CD8-positive, alpha-beta memory T cell (primary cell): ENCODE measurements at places on chromosomes 5 and 9. TPM values are rescaled to one million over a fixed set of nuclear protein-coding genes. Genes with fewer than 3 reads are reported as not detected.

DNA sequence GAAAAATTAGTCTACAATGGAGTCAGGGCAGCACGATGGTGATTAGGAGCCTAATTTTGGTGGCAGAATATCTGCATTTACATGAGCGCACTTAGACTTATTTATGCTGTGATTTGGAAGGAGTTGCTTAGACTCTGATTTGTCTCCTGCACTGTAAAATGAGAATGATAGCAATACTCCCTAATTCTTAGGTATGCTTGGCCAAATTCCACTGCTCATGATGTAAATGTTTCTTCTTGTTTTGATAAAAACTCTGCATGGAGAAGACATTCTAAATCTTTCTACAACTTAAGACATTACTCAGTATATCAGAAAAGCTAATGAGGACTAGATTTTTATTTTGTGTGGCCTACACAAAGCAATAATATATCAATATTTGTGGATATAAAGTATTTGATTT lies 205.4 kb downstream of the CDH18 start:
- no peaks in the 10 kb centered on the region for H3K4me1 ChIP-seq
- H3K27ac ChIP-seq, result no peak overlapping the region
- H3K27me3 ChIP-seq, result no peaks in the 10 kb centered on the region
- no peaks in the 10 kb centered on the region for H3K36me3 ChIP-seq
- no peak overlapping the region for H3K4me3 ChIP-seq
- no peak for DNase-seq

The SHC3 gene
- not detected for total RNA-seq

- no peak for DNase-seq
- no peak overlapping the region for H3K27ac ChIP-seq
- no peak overlapping the region for H3K4me3 ChIP-seq
- no peaks in the 10 kb centered on the region for H3K36me3 ChIP-seq
- H3K4me1 ChIP-seq, result no peaks in the 10 kb centered on the region
- no peaks in the 10 kb centered on the region for H3K27me3 ChIP-seq
These were observed 35.3 kb upstream of the SMIM32 start for GRCh38 chr5:136228136-136228757.

DNA sequence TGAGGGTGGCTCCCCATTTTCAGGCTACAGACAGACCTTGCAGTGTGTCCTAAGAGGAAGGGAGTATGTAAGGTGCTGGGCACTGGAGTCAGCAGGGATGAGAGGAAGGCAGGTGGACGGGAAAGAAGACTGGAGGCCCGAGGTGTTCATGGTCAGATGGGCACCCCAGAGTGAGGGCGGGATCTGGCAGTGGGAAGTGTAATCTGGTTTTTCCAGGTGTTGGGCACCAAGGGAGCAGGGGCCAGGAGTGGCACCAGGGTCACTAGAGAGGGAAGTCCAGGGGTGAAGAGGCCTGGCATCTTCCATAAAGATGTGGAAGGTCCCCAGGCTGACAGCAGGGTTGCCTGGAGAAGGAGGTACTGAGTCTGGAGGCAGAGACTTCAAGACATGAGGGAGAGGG lies 29.7 kb downstream of the PITX1 start:
- no peaks in the 10 kb centered on the region for H3K27me3 ChIP-seq
- no peaks in the 10 kb centered on the region for H3K4me1 ChIP-seq
- H3K36me3 ChIP-seq, result no peaks in the 10 kb centered on the region
- DNase-seq, result no peak
- H3K4me3 ChIP-seq, result no peak overlapping the region

- H3K27me3 ChIP-seq, result no peaks in the 10 kb centered on the region
- H3K36me3 ChIP-seq, result no peaks in the 10 kb centered on the region
- no peak for DNase-seq
- H3K4me1 ChIP-seq, result no peaks in the 10 kb centered on the region
- H3K27ac ChIP-seq, result no peak overlapping the region
- no peak overlapping the region for H3K4me3 ChIP-seq
These were observed 48.1 kb upstream of the RIOK2 start for GRCh38 chr5:97231025-97231636.

DNA sequence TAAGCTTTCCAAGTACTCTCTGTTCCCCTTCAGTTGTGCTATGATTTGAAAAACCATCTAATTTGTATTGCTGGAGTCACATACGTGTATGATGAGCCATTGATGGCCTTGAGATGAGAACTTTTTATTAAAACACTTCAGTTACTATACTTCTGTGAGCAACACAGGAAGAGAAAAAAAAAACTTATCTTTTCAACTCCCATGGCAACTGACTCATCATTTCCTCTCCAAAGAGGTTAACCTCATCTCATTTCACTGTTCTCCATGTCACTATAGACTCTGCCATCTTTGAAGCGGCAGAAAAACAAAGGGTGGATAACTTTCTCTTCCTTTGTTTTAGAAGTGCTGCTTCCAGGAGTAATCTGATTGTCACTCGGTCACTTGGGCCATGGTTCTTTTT lies 104.3 kb upstream of the PCSK1 start:
- H3K4me1 ChIP-seq, result peaks cover 25% of the 10 kb centered on the region
- H3K4me3 ChIP-seq, result peak overlapping the region; percentile 26
- H3K27ac ChIP-seq, result peak overlapping the region; percentile 2

DNA sequence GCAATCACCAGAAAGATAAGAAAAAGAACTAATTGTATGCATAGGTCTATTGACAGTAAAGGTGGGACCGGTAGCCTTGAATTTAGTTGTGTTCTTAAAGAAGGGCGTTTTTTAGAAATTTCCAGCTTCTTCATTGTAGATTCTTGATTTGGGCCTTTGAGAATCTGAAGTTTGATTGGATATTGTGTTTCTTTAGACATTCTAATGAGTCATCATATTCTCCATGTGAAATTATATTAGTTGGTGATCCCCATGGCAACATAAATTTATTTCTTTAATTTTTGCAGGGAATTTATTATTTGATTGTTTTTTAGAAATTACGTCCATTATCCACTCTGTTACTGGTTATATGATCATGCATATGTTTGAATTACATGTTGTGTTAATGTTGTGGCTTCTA lies 63.6 kb downstream of the MAN2A1 start:
- peaks cover 8% of the 10 kb centered on the region for H3K36me3 ChIP-seq
- no peak overlapping the region for H3K27ac ChIP-seq
- H3K27me3 ChIP-seq, result no peaks in the 10 kb centered on the region
- DNase-seq, result no peak
- H3K4me1 ChIP-seq, result peaks cover 3% of the 10 kb centered on the region

DNA sequence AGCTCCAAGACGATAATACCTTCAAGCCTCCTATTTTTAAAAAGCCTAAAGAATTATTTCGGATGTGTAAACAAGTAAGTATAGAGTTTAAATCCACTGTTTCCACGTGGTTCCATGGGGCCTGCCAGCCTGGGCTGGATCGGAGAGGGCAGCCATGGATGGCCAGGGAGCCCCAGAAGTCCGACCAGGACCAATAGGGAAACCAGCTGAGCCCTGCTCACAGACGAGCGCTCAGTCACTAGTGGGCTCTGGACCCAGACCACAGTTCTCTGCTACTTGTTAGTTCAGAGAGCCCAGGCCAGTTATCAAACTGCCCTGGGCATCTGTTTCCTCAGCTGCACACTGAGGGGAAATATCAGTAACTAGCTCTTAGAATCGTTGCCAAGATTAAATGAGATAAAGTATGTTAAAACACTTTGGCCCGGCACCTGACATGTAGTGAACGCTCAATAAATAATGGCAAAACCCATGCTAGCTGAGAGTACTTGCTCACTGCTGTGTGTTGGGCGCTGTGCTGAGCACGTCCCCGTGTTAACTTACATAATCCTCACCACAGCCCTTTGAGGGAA lies 124.8 kb downstream of the RGS3 start:
- H3K27me3 ChIP-seq, result no peaks in the 10 kb centered on the region
- H3K4me3 ChIP-seq, result no peak overlapping the region
- H3K36me3 ChIP-seq, result peaks cover 9% of the 10 kb centered on the region
- no peak for DNase-seq
- peaks cover 4% of the 10 kb centered on the region for H3K4me1 ChIP-seq

DNA sequence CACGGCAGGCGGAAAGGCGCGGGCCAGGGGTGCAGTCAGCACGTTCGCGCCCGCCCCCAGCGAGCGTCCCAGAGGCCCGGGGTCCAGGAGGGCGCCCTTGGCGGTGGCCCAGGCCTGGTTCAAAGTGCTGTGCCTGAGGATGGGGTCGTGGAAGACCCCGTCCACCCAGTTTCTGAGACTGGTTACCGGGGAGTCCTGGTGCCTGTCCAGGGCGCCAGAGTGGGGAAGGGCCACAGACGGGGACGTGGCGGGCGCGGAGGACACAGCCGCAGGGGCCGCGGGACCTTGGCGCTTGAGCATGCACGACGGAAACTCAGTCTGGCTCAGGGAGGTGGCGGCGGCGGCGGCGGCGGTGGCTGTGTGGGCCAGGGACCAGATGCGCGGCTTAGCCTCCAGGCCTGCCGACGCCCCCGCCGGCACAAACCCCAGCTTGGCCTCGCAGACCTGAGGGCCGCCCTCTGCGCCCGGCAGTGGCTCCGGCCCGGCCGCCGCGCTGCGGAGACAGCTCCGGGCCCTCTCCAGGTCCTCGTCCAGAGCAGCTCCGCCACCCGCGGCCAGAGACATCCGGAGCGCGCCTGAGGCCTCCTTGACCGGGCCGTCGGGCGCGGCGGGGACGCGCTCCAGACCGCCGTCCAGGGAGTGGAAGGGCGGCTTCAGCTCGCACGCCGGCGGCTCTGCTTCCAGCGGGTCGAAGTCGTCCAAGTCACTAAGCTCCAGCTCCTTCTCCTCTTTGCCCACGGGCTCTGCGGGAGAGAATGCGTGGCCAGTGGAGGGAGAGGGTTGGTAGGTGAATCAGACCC lies 4.5 kb downstream of the IRX4 start:
- H3K27me3 ChIP-seq, result peaks cover 10% of the 10 kb centered on the region
- no peaks in the 10 kb centered on the region for H3K36me3 ChIP-seq
- H3K4me3 ChIP-seq, result no peak overlapping the region
- no peak overlapping the region for H3K27ac ChIP-seq
- no peaks in the 10 kb centered on the region for H3K4me1 ChIP-seq

DNA sequence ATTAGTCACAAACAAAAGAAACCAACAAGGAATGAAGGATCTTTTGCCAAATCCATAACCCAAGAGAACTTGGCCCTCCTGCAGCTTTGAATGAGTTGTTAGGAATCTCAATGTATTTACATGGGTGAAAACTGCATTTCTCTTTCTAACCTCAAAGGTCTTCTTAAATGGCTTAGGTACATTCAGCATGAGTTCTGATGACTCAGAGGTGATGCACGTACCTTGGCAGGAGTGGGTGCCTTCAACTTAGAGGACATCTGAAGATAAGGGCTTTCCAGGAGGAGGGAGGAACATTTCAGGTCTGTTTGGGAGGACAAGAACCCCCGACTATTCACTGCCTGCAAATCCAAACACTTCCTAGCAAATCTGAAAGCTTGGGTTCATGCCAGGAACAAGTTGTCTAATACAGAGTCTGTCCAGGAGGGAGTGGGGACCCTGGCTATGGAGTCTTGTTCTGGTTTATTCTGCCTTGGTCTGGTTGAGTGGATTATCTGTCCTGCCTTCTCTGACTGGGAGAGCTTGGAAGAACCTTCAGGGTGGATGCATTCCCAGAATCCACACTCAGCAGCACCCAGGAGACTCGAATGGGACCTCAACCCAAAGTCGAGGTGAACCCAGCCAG lies 65.7 kb downstream of the IRX2 start:
- H3K27ac ChIP-seq, result no peak overlapping the region

DNA sequence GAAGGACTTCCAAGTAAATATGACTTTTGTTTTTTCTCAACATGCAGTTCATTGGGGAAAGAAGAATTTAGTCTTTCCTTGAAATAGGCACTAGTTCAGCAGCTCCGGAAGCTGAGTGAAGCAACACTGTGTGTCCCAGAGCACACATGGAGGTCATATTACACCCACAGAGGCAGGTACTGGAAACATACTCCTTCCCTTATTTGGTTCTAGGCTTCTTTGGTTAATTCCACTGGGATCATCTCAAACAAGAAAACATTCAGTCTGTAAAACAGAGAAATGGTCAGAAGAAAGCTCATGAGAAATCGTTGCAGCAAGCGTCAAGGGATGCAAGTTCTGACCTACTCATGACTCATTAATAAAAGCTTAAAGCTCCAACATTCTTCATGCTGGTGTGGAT lies 175.1 kb upstream of the PCSK5 start:
- H3K4me3 ChIP-seq, result no peak overlapping the region
- no peaks in the 10 kb centered on the region for H3K36me3 ChIP-seq
- no peak for DNase-seq

- no peaks in the 10 kb centered on the region for H3K27me3 ChIP-seq
- H3K4me1 ChIP-seq, result peaks cover 4% of the 10 kb centered on the region
- H3K36me3 ChIP-seq, result no peaks in the 10 kb centered on the region
- H3K4me3 ChIP-seq, result no peak overlapping the region
- DNase-seq, result no peak
These were observed 75.3 kb upstream of the BARHL1 start for GRCh38 chr9:132506977-132507669.

The FOXD4L6 gene
- total RNA-seq, result not detected

GRCh38 chr9:25677301-25678146 lies 720 bp downstream of the TUSC1 start:
- no peaks in the 10 kb centered on the region for H3K27me3 ChIP-seq
- H3K4me1 ChIP-seq, result no peaks in the 10 kb centered on the region
- H3K36me3 ChIP-seq, result no peaks in the 10 kb centered on the region

GRCh38 chr9:116223926-116224325 lies 70.3 kb downstream of the PAPPA start:
- H3K4me3 ChIP-seq, result no peak overlapping the region
- no peaks in the 10 kb centered on the region for H3K27me3 ChIP-seq
- H3K27ac ChIP-seq, result no peak overlapping the region

DNA sequence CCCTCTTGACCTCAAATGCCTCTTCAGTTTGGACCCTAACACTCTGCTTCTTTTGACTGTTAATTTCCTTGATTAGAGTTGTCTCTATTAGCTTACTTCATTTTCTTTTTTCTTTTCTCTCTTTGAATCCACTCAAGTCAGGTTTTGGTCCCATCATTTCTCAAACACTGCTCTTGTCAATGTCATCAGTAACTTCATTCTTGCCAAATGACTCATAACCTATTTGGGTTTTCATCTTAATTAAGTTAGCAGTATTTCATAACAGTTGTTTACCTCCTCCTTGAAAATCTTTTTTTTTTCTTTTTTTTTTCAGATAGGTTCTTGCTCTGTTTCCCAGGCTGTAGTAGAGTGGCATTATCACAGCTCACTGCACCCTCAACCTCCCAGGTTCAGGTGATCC lies 119.6 kb downstream of the PARP8 start:
- no peaks in the 10 kb centered on the region for H3K4me1 ChIP-seq
- peaks cover 41% of the 10 kb centered on the region for H3K36me3 ChIP-seq
- no peak overlapping the region for H3K4me3 ChIP-seq
- no peak for DNase-seq

DNA sequence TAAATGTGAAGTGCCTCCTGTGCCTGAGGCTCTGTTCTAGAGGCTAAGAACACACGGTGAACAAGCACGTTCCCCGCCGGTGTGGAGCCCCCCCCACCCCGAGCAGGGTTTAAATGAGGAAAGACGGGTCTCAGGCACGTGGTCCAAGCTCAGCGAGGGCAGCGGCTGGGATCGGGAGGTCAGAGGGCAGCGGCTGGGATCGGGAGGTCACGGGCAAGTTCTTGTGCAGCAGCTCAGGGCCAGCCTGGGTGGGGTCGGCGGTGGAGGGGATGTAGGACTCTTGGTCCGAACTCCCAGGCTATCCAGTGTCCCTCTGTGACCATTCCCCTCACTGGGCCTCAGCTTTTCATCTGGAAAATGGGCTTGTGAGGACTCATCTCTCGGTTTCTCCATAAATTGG lies 2.7 kb upstream of the GBGT1 start:
- H3K27ac ChIP-seq, result no peak overlapping the region
- no peaks in the 10 kb centered on the region for H3K36me3 ChIP-seq
- no peak for DNase-seq
- no peaks in the 10 kb centered on the region for H3K27me3 ChIP-seq
- H3K4me1 ChIP-seq, result no peaks in the 10 kb centered on the region

The DBH gene
- not detected for total RNA-seq

The LCN1 gene
- not detected for total RNA-seq

- H3K27ac ChIP-seq, result peak overlapping the region; percentile 71
- no peaks in the 10 kb centered on the region for H3K27me3 ChIP-seq
- H3K36me3 ChIP-seq, result peaks cover 9% of the 10 kb centered on the region
These were observed 1.2 kb upstream of the CLPTM1L start for GRCh38 chr5:1345876-1346626.
